MG63 (cell line): ENCODE measurements at places on chromosomes 7 and 10. TPM values are rescaled to one million over a fixed set of nuclear protein-coding genes. Genes with fewer than 3 reads are reported as not detected.

Gene SNCG
- total RNA-seq: 6.2 and 7.6 TPM in 2 replicates

GRCh38 chr7:87564296-87564963 is 36.3 kb downstream of the ABCB1 start:
- DNase-seq: peak; percentile 26

GRCh38 chr7:42960762-42961161 is 28.6 kb downstream of the MRPL32 start:
- no peak for DNase-seq

DNA sequence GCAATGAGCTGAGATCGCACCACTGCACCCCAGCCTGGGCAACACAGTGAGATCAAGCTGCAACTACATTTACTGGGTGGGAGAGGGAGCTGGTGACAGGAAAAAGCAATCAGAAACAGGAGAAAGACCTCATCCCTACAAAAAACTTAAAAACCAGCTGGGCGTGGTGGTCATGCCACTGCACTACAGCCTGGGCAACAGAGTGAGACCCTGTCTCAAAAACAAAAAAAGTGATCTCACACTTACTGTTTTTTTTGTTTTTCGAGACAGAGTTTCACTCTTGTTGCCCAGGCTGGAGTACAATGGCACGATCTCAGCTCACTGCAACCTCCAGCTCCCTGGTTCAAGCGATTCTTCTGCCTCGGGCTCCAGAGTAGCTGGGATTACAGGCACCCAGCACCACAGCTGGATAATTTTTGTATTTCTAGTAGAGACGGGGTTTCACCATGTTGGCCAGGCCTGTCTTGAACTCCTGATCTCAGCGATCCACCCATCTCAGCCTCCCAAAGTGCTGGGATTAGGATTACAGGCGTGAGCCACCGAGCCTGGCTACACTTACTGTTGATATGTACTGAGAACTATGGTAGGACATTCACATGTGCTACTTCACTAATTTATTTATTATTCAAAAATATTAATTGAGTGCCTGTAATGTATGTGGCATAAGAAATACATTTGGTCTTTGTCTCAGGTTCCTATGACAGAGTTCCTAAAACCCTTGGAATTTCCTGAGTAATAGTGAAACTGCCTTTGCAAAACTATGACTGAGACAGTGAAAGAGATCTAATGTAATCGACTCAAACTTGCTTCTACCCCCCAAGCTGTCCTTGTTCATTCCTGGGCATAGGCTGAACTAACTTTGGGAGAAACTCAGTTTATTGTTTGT is 27.7 kb upstream of the NRBF2 start:
- DNase-seq: no peak

Gene NUTM2A
- total RNA-seq: 0.10 TPM in 1 of 2 replicates, not detected in the other

DNA sequence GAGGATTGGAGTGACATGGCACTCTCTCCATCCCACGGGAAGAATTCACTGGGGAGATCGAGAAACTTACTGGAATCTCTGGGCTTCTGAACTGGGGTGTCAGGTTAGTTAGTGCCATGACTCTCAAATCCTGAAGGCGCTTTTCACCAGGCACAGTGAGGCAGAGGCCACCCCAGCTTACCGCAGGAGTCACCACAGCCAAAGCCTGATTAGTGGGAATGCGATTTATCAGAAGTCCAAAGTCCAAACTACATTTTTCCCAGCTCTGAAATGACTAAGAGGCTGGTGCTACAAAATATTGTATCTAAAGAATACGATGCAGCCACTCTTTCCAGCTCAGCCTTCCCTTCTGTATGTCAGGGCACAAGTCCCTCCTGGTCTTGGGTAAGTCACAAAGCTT is 334.8 kb upstream of the SHH start:
- DNase-seq: no peak

DNA sequence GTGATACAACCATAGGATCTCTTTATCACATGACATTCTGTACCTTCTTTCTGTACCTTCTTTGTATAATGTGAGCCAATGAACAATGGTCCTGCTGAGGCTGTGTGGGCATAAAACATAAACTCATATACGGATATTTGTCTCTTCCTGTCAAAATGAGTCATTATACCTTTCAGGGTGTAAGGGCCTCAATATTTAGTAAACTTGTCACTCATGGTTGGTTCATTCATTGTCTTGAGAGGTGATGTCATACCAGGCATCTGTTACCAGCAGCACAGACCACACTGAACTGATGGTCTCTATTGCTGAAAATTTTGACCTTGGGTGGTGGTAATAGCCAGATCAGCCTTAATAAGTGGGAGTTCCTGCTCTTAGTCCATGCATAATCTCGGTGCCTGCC is 287.6 kb upstream of the TPK1 start:
- DNase-seq: no peak

DNA sequence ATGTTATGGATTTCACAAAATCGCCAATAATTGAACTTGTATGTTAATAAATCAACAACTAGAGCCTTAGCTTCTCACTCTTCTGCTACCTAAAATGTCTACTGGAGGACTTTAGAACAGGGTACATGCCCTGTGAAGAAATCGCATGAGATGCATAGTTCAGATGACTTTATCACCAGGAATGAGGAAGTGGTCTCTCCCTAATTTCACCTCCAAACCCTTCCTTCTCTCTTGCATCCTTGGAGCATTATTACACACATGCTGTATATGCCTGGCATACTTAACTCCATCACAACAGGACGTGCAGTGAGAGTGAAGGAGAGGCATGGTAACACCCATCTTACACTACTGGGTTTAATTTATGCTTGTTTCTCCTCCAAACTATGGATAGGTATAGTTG is 27.8 kb downstream of the RHEB start:
- DNase-seq: no peak

DNA sequence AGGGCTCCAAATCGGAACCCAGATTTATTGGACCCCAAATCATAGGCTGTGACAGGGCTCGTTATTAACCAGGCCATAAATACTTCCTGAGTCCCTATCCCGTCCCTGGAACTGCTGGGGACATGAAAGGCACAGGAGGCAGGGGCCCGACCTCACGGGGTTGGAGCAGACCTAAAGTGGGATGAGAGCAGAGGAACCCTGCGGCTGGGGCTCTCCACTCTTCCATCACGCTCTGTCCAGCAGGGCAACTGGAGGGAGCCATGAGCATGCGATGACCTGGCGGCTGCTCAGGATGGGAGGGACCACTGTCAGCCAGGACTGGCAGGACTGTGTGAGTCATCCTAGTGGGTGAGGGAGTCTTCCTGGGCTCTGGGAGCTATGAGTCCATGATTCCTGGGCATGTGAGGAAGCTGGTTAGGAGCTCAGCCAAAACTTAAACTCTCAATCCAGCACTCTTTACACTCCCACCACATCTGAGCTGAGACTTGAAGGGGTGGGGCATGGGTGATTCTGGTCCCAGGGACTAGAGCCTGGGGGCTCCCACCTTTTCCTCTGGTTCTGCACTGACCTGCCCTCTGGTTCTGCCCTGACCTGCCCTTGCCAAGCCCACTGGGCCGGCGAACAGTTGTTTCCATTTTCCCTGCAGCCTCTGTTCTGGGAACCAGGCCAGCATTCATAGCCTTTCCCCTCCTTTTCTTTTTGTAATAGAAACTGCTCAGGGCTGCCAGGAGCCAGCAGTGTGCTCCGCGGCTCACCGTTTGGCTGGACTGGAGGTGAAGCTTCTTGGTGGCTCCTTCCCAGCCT is 47.1 kb downstream of the SYPL1 start:
- DNase-seq: peak; percentile 98

GRCh38 chr7:75896803-75897327 is 18.0 kb downstream of the RHBDD2 start:
- no peak for DNase-seq

Gene MYO1G
- total RNA-seq: 0.03 TPM in 1 of 2 replicates, not detected in the other

- DNase-seq: no peak
These were observed 106.3 kb downstream of the GRK5 start for GRCh38 chr10:119313644-119314043.

Gene ZDHHC16
- total RNA-seq: 40.4 and 41.5 TPM in 2 replicates

- no peak for DNase-seq
These were observed 19.5 kb downstream of the KCNH2 start for GRCh38 chr7:150958597-150958996.

DNA sequence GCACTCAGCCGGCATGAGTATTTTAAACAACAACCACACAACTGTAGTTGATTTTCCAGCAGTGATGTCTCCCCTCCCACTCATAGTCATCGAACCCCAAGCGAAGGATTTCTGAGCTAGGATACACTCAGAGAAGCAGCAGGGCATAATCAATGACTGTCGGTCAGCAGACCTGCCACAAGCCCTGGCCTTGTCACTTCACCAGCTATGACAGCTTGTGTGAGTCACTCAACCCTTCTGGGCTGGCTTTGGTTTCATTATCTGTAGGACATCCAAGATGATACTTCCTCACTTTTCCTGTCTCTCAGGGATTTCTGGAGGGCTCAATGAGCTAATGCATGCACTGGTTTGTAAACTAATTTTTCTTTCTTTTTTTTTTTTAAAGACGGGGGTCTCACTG is 22.0 kb upstream of the UBE3C start:
- DNase-seq: no peak

- no peak for DNase-seq
These were observed at the start of gene FRMPD2 for GRCh38 chr10:48274636-48275035. TSS of gene FRMPD2 (minus strand) at chr10:48274696. CDS start at chr10:48274567, 129 bp downstream.

- DNase-seq: no peak
These were observed 13.4 kb downstream of the ANKRD16 start for GRCh38 chr10:5876181-5876768.

DNA sequence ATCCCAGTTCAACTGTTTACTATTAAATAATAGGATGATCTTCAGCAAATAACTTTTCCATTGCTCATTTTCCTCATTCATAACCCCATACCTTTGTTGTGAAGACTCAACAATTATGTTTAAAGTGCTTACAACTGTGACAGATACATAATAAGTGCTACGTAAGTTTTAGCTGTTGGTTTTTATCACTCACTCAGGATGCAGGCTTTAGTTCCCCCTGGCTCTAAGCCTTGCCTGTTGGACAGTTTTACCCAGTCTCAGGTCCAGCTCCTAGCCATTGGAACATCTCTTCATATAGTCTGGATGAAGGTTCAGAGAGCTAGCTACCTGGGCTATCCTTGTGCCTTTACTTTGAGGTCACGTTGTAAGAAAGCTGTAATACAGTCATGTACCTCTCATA is 353.2 kb downstream of the CRPPA start:
- no peak for DNase-seq

DNA sequence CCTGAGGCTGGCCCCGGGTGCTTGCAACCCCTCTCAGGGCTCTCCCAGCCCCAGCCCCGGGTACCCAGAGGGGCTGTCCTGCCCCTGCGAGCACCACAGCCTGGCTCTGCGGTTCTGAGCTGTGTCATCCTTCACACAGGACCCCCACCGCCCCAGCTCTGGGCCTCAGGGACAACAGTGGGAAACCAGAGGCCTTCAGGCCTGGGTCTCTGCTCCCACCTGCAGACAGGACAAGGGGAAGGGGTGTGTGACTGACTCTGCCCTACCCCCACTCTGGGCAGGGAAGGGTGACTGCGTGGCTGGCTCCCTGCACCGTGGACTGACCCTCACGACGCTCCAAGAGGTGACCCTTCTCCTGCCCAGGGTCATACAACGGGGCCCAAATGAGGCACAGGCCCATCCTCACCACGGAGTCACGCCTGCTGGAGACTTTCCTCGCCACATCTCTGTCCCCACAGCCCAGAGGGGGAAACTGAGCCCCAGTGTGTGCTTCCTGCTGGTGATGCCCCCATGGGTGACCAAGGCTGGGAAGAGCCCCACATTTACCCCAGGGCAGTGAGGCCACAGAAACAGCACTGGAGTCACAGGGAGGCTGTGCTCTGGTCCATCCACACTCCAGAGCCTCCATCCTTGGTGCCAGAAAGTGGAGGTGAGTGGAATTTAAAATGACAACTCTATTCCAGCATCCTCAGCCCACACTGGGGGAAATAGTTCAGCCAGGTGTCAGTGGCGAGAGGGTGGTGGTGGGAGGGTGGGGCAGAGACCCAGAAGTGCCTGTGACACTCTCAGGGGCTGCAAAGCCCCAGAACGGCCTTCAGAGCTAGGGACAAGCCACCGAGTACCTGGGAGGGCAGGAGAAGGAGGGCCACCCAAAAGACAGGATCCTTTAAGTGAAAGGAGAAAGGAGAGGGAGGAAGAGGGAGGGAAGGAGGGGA is 13.6 kb downstream of the CAMK2B start:
- DNase-seq: no peak

GRCh38 chr7:69622014-69622835 is 23.9 kb downstream of the AUTS2 start:
- no peak for DNase-seq

Gene ZWINT
- 48.0 and 78.9 TPM in 2 replicates for total RNA-seq

DNA sequence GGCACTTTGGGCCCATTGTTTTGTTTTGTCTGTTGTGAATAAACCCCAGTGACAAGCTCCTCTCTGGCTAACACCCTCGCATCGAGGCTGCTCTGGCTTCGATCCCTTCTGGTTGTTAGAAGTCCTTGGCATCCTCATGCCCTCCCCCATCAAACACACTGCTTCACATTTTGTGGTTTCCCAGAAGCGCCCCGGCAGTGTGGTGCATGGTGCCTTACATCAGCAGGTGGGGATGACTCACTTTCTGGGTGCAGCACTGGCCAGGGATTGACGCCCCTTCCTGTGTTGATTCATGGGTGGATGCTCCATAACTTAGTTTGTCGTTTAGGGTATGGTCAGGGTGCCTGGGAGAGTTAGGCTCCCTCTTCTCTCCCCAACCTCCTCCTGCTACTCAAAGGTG is 51.4 kb downstream of the PLPP4 start:
- DNase-seq: peak; percentile 82

DNA sequence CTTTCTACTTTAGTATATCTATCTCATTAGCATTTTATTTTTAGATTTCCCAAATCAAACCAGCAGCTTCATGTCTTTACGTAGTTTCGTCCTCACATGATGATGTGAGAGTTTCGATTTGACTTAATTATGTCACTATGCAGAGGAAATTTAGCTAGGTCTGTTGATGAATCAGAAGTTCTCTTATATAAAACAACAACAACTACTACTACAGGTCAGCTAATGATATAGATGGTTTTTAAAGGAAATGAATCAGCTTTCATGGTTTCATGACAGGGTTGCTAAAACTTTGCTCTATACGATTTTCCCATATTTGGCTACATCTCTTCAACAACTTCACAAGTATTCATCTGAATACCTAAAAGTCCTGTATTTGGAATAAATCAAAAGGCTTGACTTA is 28.6 kb downstream of the JAZF1 start:
- no peak for DNase-seq

Gene C10orf143
- 2.8 and 3.6 TPM in 2 replicates for total RNA-seq

Gene GPR85
- total RNA-seq: 1.3 and 1.8 TPM in 2 replicates

DNA sequence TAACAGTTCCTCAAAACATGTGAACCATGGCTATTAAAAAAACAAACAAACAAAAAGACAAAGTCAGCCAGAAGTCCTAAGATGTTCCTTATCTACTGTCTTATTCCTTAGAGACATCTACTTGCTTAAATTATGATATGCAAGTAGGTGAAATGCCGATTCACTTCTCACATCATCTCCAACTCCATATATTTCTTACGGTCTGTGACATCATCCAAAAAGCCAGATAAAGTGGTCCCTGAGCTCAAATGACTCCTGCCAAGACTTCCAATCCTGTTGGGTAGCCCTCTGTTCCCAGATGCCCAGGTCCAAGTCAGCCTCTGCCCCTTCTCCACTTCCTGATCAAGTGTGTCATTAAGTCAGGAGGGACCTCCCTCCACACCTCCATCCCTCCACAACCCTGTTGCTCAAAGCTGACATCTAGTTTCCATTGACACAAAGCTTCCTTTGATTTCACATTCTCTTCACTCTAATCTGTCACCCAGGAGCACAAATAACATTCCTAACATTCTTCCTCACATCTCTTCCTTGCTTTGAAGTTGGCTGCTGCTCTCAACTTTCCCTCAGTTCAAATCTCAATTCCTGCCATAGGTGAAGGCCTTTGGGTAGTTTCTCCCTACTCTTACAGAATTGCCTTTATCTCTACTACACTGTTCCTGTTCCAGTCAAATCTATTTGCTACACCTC is 56.1 kb upstream of the PDLIM1 start:
- no peak for DNase-seq

Gene TLX1
- total RNA-seq: not detected in 2 replicates
